ENCODE measurements at places on chromosomes 5 and 9.

GRCh38 chr5:123671042-123671441 is 159.1 kb downstream of the CSNK1G3 start:
- DNase-seq = peak; percentile 18

DNA sequence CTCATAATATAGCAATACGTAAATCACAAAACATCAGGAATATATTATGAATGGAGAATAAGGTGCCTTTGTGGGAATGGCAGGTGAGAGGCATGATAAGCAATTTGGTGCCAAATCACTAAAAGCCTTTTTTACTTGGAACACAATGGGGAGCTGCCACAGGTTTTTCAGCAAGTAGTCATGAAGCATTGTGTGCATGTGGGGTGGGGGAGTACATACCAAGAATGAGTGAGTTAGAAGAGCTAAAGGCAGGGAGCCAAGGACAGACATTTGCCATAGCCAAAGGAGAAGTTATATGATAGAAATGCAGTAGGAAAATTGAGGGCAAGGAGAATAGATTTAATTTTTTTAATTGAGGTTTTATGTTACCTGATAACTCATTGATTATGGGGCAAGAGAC is 445.0 kb upstream of the SMC2 start:
- no peak for DNase-seq

DNA sequence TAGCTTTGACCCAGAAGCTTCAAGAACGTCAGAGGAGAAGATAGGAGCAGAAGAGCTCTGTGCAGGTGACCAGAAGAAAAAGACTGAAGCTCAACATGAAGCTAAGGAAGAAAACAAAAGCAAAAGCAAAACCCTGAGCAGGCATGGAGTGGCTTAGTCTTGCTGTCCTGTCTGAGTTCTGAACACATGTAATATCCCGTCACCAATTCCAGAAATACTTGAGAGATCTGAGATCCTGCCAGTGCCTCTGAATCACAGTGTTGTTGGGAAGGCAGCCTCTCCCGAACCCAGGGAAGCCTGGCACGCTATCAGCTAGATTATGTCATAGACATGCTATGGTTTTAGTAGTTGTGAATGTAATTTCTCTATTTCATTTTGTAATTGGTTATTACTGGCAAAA is 235.7 kb downstream of the ICE1 start:
- no peak for DNase-seq

DNA sequence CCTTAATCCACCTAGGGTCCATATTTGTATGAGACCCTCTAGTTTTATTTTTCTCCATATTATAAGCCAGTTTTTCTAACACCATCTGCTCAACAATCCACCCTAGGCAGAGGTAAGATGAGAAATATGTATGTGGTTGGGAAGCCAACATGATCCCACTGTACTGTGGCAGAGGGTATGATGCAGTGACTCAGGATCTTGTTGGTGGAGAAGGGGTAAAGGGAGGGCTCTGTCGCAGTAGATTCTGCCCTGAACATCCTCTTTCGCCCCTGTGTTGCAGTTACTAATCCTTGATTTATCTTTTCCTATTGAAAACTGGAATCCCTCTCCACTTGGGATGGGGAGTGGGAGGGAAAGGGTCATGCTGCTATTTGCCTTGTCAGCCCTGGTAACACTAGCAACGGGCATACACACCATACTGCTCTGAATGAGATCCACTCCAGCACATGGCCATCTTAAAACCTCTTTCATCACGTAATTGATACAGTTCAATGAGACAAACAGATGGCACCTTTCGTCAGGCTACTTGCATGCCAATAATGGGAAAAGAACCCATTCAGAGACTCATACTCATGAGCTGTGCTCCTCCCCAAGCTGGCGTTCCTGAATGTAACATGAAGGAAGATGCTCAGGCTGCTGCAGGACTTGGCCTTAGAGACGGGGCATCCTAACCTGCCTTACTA is 63.0 kb downstream of the ADAMTS12 start:
- DNase-seq = no peak

GRCh38 chr5:117590944-117591343 is 1016.3 kb upstream of the SEMA6A start:
- no peak for DNase-seq

DNA sequence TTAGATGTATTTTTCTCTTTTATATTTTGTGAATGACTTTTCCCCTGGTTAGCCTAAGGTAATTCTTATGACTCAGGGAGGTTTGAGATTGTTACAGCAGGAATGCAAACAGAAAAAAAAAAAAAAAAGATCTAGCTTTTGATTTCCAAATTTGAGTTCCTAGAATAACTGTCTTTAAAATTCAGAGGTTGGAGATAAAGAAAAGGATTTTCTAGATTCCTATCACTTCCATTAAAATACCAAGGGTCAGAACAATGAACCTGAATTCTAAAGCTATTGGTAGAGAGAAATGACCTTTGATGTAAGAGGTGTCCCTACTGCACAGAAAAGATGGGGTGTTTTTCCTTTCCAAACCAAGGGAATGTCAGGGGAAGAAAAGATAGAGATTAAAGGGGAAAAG is 262.5 kb downstream of the DOCK8 start:
- DNase-seq = no peak

- no peak for DNase-seq
These were observed 502.7 kb upstream of the KLF4 start for GRCh38 chr9:107992271-107992670.

GRCh38 chr5:108249785-108250426 is 132.0 kb downstream of the FBXL17 start:
- DNase-seq = no peak

Measured in T-helper 1 cell (primary cell).